NCI-H1092 treated with DMSO at 0.1 percent for 48 hours (cell line): ENCODE measurements at places on chromosomes 12 and 14.

- DNase-seq, result peak; percentile 9
These were observed 176.5 kb downstream of the ZFP36L1 start for GRCh38 chr14:68616221-68616902.

- DNase-seq, result no peak
These were observed 180.4 kb upstream of the GZMB start for GRCh38 chr14:24814346-24814745.

GRCh38 chr12:63922474-63922873 lies 78.0 kb downstream of the SRGAP1 start:
- no peak for DNase-seq

GRCh38 chr12:103392722-103393121 lies 103.0 kb downstream of the C12orf42 start:
- no peak for DNase-seq

DNA sequence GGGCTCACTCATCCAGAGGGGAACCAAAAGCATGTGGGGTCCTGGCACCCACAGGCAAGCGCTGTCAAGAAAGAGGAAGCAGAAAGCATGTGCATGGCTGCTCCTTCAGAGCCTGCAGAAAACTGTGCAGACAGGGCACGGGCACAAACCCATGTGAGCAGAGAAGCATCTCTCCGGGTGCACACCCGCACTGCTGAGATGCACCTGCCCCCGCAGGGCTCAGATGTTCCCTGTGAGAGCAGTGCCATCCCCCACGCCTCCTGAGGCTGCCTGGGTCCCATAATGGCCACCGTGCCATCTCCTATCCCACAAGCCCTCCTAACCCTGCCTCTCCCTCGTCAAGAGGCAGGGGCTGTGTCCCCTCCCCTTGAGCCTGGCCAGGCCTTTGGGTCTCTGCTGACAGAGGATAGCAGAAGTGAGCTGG lies 32.3 kb upstream of the INF2 start:
- no peak for DNase-seq

DNA sequence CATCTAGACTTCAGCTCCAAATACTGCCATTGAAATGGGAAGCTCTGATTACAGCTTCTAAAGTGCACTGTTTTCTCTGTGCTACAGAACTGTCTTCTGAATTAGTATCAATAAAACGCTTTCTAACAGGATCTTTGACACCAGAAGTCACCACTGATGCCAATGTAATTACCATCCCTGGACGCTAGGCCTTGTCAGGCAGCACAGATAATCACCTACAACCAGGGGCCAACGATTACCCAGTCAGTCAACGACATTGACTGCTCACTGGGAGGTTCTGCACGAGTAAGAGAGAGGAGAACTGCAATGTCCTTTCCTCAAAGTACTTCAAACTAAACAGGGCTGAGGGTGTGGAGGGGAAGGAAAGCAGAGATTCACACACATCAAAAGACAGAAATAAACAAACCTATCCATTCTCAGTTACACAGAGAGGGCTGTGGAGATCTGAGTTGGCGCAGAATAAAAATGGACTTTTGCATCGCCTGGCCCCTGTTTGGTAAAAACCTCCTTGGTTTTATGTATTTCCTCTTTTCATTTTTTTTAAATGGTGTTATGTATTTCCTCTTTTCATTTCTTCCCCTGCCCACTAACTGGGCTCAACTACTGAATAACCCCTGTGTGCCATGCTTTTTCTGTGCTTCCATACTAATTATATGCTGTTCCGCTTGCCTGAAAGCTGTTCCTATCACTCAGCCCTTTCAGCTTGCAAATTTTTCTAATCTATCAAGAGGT lies 492.2 kb downstream of the APAF1 start:
- DNase-seq, result no peak

- DNase-seq, result no peak
These were observed 131.8 kb downstream of the PAWR start for GRCh38 chr12:79558924-79559469.

DNA sequence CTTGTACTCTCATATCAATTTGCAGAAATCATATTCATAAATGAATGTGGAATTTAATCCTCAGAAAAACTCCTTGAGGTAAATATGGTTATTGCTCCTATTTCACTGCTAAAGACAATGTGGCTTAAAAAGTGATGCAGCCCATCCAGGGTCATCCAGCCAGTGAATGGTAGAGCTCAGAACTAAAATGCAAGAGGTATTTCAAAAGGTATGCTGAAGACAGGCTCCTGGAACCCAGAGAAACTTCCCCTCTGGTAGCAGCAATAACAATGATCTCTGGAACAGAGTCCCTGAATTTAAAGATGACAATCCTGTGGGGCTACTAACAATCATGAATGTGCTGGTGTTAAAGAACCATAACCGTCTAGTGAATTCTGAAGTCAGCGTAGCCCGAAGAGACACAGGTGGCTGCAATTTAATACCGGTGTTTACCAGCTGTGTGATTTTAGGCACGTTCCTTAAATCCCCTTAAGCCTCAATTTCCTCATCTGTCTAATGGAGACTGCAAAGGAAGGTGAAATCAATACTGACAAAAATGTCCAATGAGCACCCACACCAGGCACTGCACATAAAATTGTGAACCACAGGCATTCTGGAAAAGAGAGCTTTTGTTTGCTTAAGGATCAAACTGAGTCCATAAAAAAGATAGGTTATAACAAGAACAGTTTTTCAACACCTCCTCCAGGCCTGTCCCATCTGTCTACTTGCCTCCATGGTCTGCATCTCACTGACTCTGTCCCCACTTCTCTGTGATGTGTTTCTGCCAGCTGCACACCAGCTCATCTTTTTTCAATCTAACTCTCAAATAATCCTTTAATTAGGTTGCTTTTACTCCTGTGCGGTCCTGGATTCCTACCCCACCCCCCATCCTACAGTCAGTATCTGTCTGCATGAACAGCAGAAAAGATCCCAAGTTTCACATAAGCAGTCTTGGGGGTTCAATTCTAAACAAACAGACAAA lies 10.5 kb downstream of the TM7SF3 start:
- no peak for DNase-seq

DNA sequence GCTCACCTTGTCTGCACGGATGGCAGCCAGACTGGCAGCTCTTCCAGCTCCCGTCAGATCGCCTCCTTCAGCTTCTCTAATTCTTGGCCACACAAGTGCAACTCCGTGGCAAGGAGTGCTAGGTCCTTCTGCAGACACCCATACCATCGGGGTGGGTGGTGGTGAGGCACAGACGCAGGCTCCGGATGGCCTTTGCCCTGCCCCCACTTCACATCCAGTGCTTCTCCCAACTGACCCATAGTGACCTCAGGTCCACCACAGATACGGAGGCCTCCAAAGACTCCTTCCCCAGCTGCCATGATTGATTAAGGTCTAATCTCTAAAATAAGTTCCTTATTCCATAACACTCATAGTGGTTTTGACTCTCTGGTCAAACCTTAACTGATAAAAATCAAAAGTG lies 19.9 kb upstream of the CD27 start:
- no peak for DNase-seq

DNA sequence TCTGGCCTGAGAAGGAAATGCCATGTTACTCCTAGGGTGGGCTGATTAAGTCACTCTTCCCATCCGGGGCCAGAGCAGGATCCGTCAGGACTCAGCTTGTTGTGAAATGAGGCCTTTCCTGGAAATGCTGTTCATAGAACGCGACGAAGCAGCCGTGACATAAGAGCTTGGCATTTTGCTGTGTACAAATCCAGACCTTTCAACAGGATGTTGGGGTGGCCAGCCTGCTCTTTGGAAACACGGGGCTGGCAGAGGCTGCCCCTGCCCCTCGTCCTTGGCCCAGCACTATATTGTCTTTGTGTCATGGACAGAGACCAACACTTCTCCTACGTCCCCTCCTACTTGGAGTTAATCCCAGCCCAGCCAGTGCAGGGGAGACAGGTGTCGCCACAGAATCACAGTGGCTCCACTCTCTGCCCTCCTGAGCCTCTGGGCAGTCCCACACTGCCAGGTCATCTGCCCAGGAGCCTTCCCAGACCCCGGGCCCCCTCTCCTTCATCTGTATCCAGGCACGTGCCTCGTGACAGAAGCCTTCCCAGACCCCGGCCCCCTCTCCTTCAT lies 18.6 kb upstream of the EIF5 start:
- peak; percentile 3 for DNase-seq

DNA sequence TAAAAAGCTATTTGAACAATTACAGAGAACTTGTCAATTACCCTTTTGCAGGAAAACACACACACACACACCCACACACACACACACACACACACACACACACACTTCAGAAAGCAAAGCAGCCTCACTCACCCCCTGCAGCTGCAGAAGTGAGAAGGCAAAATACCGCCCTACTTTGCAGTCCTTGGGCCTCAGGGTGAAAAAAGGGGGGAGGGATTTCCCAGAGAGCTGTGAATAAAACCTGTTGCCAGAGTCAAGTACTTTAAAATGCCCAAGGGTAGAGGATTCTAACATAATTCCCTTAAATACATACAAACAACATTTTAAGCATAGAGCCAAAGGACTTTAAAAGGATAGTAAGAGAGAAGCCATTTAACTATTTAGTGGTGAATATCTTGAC lies 285.9 kb downstream of the MDGA2 start:
- no peak for DNase-seq

DNA sequence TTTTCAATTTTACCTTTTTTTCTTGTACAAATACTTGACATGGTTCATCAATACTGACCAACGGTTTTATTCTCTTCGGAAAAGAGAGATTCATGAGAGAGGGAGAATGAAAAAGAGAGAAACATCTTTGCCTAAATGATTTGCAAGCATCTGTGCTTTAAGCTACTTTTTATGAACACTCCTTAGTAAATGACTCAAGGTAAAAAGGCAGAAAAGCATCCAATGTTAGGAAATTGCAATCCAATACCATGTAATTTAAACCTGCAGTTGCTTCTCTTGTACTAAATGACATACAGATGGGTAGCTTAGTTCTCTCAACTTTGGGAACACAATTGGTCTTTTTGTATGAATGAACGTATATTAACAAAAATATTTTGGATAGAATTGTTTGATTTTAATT lies 46.1 kb downstream of the MSRB3 start:
- DNase-seq, result no peak

- DNase-seq, result no peak
These were observed 1.5 kb downstream of the AMN start for GRCh38 chr14:102923925-102924486.

DNA sequence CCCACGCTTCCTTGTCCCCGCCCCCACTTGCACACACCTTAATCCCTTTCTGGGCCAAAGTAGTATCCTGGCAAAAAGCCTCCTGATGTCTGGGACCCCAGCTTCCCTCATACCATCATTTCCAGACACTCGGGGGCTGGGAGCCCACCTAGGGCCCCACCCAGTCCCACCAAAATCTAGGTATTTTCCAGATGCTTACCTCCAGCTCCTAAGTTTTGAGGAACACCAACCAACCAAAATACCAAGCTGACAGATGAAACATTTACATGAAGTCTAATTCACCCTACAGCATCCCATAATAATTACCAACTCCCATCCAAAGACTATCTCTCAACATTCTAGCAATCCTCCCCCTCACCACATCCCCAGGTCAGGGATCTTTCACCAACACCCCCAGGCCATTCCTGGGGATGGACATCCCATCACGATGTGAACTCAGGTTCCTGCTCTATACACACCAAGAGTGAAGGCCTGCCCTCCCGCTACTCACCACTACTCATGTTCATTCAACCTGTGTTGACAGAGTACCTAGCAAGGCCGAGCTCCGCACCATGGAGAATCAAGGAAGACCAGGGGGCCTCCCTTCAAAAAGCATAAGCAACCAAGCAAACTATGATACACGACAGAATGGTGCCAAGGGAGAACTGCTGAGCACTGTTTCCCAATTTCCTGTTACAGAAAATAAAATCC lies 1.6 kb upstream of the CHD4 start:
- DNase-seq, result no peak

DNA sequence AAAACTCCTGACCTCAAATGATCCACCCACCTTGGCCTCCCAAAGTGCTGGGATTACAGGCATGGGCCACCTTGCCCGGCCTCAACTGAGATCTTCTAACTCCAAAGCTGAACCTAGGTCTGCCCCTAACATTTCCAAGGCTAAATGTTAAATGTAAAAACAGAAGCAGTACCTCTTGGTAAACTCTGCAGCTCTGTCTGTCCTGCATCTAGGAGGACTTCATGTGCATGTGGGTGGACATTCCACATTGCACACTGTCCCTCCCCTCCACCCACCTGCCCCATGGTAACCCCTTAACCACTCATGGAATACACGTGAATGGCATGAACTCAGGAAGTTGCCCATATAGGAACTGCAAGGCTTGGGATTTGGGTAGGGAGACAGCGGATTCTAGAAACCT lies 33.1 kb downstream of the SNX6 start:
- DNase-seq, result no peak

- DNase-seq, result no peak
These were observed 41.1 kb downstream of the TMEM63C start for GRCh38 chr14:77222546-77223225.

DNA sequence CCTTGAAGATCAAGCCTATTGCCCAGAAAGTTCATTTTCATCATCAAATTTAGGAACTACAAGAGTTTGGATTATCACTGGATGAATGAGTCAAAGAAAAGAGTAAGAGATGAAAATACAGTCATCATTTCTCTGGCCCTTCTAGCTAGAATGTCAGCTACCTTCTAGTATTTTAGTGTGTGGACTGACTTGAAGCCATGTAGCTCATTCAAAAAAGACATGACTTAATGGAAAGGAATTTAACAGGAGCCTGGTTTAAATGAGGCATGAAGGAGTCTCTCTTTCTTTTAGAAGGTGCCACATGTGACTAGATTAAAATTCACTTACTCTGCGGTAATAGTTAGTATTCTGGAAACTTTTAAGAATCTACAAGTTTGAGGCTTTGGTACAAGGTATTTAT lies 7.1 kb downstream of the PTHLH start:
- DNase-seq, result no peak

DNA sequence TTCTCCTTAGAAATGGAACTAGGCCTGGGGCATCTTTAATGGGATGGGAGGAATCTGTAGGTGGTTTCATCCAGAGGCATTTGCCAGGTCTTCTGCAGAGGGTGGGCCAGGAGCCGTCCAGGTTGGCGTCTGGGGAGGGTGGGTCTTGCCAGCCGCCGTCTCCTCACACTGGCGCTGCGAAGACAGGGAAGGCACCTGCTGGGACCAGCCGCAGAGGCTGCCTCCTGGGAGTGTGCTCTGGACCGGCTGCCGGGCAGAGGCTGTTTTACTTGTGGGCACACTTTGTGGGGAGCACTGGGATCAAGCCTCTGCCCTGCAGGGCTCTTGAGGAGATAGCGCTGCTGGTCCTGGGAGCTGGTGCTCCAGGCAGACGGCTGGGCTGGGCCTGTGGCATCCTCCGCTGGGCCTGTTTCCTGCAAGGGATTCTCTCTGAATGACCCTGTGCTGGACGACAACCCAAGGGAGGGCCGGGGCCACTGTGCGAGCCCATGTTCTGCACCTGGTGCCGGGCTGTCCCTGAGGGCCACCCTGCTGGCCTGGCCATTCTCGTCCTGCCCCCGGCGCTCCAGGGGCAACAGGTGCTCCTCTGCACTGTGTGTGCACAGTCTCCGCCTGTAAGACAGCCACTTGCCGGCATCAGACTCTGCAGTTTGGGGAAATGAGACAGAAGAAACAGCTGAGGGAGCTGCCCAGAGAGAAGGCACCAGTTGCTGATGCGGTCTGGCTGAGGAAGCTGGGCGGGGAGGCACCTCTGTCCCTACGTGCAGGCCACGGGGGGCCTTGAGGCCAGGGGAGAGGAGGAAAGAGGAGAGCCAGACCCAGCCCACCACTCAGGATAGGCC lies 10.0 kb upstream of the TEX22 start:
- DNase-seq, result no peak
